ENCODE measurements at places on chromosomes 13 and 19.

DNA sequence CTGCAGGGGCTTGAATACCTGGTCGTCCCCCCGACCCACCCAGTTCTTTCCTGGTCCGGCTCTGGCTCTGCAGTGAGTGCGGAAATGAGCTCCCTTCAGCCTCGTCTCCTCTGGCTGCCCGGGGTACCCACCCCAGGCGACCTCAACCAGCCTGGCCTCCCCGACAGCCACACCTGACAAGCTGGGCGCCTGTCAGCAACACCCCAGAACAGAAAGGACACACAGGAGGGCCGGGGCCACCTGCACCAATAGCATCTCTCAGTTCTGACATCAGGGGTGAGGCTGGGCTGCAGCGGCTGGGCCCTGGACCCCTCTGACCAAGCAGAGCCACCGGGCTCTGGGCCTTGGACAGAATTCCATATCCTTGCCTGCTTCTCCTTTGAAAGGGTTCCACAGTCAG, 19.7 kb downstream of the SUGP1 start:
- DNase-seq = no peak

DNA sequence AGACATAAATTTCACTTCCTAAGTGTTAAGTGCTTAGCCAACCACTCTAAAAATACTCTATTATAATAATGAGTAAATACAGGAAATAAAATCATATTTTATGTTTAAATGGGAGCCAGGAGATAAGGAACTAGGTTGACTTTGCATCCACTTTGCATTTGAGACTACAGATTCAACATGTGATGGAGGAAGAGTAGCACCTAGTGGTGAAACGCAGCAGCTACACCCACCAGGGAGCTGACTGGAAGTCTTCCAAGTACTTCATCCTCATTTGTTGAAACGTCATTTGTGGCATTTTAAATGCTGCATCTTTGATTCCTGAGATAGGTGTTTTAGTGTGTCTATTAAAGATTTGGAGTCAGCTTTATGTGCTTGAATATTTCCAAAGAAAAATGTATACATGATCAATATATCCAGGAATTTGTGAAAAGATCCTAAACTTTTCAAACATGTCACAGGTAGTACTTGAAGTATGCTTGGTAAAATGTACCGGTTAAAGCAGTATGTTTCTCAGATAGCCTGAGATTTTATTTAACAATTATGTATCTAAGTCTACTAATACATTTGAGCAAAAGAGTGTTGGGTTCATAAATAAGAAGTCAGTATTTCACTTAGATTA, 17.4 kb upstream of the KCTD12 start:
- peak; percentile 60 for DNase-seq

DNA sequence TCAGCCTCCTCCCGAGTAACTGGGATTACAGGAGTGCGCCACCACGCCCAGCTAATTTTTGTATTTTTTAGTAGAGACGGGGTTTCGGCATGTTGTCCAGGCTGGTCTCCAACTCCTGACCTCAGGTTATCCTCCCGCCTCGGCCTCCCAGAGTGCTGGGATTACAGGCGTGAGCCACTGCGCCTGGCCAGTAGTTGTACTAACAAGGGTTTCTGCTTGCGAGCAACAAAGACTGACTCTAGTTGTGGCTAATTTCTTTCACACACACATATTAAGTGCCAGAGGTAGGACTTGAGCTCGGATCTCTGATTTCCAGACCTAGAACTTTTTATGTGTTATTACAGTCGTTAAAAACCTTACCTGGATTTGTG, 635 bp upstream of the PCCA start:
- DNase-seq = no peak

- DNase-seq = no peak
Observed at GRCh38 chr19:2037651-2038255, 13.3 kb downstream of the MKNK2 start.

- DNase-seq = no peak
Observed at GRCh38 chr13:99132295-99132835, 68.3 kb upstream of the UBAC2 start.

GRCh38 chr19:40055832-40056504, at the start of gene ZNF780B:
TSS of gene ZNF780B (minus strand) at chr19:40056231. CDS start at chr19:40050332, 5,899 bp downstream.
- DNase-seq = peak; percentile 70

DNA sequence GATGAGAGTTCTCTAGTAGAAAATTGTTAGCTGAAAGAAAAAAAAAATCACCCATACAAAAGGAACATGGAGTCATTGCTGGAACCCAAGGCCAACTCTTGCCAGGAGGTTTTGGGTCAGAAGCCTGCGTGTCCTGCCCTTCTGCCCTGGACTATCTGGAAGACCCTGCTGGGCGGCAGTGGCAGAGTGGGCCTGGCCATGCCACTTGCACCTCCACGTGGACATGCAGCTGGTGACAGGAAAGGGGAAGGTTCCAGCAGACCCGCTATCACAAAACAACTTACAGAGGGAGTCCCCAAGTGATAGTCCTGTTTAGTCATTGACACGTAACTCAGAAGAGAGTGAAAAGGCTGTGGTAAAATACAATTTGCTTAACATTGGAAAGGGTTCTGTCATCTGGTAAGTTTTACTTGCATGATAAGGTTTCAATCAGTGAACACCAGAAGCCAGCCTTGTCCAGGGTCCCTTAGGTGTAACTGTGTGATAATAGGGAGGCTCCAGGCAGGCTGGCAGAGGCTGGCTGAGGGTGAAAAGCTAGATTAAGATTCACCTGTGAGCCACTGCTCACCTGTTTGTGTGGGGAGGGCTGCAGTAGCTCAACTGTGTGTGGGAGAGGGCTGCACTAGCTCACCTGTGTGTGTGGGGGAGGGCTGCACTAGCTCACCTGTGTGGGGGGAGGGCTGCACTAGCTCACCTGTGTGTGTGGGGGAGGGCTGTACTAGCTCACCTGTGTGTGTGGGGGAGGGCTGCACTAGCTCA, 47.8 kb downstream of the COL4A2 start:
- no peak for DNase-seq

DNA sequence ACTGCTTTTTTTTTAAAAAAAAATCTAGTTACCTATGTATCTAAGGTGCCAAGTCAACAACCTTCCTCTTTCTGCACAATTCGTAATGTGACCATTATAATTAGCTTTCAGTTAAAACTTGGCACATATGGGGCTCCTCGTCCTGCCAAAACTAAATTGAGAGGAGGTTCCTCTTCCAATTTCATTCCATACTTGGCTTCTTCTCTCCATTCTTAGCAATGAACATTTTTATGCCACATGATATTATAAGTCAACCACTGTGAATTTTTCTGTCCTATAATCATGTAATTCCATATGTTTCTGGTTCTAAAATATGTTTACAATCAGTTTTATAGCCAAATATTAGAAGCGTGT, 177.0 kb downstream of the DCLK1 start:
- no peak for DNase-seq

DNA sequence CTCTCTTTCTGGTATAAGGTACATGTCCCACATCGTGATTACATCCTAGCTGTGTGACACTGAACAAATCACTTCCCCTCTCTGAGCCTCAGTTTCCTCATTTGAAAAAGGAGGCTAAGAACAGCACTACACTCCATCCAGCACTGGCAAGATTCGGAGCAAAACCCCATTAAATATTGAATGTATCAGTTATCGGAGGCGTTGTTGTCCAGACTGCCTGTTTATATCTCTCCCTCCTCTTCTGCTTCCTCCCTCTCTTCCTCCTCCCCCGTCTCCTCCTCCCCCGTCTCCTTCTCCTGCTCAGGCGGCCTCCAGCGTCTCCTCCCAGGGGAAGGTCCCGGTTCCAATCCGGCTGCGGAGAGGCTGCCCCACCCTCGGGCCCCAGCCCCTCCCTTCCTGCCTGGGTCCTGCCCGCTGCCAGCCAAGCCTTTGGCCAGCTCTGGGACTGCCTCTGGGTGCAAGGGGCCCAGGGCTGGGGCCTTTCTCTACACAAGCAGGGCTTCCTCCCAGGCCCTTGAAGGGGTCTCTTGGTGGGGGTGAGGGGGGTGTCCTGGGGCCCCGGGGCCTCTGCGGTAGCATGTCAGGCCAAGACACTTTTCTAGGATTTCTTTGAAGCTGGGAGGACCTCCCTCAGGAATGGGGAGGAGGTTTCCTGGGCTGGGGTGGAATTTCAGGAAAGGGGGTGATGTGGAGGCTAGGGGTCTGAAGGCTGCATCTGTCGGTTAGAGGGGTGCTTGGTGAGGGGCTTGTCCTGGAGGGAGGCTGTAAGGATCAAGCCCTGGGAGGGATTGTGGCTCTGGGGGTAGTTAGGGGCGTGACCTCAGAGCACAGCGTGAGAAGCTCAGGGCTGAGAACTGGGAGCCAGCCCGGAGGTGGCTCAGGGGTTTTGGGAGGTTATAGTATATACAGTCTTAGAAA, 1.9 kb downstream of the RRAS start:
- DNase-seq = no peak

- DNase-seq = no peak
Observed at GRCh38 chr13:78102741-78103140, 184.1 kb upstream of the EDNRB start.

DNA sequence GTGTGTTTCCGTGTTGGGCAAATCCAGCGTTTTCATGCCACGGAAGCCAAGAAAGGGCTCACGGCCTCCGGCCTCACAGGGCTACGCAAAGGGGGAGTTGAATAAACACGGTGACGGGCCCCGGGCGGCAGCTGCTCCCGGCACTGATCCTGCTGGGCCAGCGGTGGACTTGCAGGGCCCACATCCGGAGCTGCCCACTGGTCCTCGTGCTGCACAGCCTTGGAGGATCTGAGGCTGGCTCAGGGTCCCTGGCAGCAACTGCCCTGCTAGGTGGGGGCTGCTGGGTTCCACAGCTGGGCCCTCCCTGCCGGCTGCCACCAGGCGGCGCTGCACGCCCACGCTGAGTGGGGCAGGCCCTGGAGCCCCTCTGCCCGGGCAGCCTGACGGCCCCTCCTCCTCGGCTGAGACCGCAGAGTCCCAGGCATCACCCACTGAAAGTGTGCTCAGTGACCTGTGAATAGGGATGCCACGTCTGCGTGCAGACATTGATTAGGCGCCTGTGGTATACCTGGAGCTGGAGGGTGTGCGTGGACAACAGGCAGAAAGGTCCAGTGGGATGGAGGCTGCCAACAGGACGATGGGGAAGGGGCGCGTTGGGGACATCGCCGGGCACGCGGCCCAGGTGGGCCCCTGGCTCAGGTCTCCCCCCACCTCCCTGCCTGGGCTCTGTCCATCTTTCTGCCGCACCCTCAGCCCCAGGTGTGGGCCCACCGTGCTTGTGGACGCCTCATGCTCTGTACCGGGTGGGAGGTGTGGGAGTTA, 5.3 kb upstream of the HCN2 start:
- DNase-seq = peak; percentile 56

DNA sequence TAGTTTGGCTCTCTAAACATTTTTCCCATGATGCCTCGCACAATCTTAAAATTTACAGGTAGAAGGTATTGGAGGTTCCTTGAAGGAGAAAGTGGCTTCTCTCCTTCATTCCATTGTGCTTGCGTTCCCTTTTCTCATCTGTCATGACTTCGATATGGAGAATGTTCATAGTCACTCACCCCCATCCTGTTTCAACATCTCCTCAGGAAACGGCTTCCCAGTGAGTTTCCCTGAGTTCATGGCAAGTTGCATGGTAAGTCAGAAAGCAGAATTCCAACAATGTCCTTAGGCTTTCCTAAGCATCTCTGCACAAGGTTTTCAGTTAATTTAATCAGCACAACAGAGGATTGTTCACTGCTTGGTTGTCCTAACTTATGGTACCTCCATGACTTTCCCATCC, 581.8 kb upstream of the SLITRK5 start:
- no peak for DNase-seq

GRCh38 chr13:78476910-78477309, 126.4 kb downstream of the POU4F1 start:
- DNase-seq = no peak

GRCh38 chr13:111429064-111429558, 108.7 kb downstream of the TEX29 start:
- DNase-seq = no peak

- DNase-seq = no peak
Observed at GRCh38 chr19:13817615-13818371, 22.6 kb downstream of the ZSWIM4 start.

DNA sequence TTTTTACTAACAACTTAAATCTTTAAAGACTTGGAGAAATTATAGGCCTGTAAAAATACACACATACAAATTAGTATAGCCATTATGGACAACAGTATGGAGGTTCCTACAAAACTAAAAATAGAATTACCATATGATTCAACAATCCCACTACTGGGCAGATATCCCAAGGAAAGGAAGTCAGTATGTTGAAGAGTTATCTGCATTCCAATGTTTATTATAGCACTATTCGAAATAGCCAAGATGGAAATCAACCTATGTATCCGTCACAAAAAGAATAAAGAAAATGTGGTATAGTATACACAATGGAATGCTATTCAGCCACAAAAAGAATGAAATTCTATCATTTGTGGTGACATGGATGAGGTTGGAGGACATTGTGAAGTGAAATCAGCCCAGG, 37.2 kb downstream of the SLITRK1 start:
- DNase-seq = no peak

- no peak for DNase-seq
Observed at GRCh38 chr13:110571896-110572777, 10.6 kb upstream of the RAB20 start.

DNA sequence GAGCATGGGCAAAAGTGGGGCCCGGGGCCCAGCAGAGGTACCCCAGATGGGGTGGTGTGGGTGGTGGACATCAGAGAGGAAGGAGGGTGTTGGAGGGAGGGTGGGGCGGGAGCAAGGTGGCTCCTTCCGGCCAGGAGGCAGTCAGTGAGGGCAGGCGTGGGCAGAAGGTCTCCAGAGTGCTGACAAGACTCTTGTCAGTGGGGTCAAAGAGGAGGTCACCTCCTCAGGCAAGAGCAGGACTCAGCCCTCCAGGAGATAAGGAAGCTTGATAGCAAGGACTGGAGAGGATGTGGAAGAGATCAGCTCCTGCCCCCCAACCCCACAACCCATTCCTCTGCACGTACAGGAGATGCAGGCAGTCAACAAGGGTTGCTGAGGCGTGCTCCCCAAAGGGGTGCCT, 9.8 kb downstream of the GJA3 start:
- no peak for DNase-seq

- DNase-seq = no peak
Observed at GRCh38 chr13:104408733-104409132, 1342.5 kb upstream of the SLC10A2 start.

- DNase-seq = no peak
Observed at GRCh38 chr19:34261334-34262109, 7.2 kb downstream of the GARRE1 start.

- no peak for DNase-seq
Observed at GRCh38 chr19:6221878-6222746, 57.7 kb downstream of the MLLT1 start.

GRCh38 chr13:113722921-113723320, 36.1 kb upstream of the TMEM255B start:
- no peak for DNase-seq

DNA sequence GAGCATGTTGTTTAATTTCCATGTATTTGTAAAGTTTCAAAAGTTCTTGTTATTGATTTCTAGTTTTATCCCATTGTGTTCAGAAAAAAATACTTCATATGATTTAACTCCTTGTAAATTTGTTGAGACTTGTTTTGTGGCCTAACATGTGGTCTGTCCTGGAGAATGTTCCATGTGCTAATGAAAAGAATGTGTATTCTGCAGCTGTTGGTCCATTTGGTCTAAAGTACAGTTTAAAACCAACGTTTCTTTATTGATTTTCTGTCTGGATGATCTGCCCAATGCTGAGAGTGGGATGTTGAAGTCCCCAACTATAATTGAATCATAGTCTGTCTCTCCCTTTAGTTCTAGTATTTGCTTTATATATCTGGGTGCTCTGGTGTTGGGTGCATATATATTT, 34.9 kb upstream of the TPP2 start:
- no peak for DNase-seq

- DNase-seq = no peak
Observed at GRCh38 chr13:83272652-83273240, 609.5 kb downstream of the SLITRK1 start.
